ENCODE measurements at places on chromosomes 1 and 21. TPM values are rescaled to one million over a fixed set of nuclear protein-coding genes. Genes with fewer than 3 reads are reported as not detected.

CD34 gene
- 0.05 TPM for total RNA-seq

EPB41 gene
- 186 TPM for total RNA-seq

TPTE gene
- not detected for total RNA-seq

AADACL3 gene
- total RNA-seq = not detected

PPP1R15B gene
- total RNA-seq = 68.0 TPM

GRCh38 chr1:58524353-58524945, 22.1 kb downstream of the OMA1 start:
- DNase-seq = no peak

GRCh38 chr1:230818367-230818766, 50.0 kb downstream of the C1orf198 start:
- no peak for DNase-seq

GRCh38 chr1:67735806-67736627, 51.0 kb downstream of the GADD45A start:
- peak; percentile 58 for DNase-seq

- no peak for DNase-seq
These were observed 9.6 kb downstream of the CAMK2N1 start for GRCh38 chr1:20476265-20477038.

DNA sequence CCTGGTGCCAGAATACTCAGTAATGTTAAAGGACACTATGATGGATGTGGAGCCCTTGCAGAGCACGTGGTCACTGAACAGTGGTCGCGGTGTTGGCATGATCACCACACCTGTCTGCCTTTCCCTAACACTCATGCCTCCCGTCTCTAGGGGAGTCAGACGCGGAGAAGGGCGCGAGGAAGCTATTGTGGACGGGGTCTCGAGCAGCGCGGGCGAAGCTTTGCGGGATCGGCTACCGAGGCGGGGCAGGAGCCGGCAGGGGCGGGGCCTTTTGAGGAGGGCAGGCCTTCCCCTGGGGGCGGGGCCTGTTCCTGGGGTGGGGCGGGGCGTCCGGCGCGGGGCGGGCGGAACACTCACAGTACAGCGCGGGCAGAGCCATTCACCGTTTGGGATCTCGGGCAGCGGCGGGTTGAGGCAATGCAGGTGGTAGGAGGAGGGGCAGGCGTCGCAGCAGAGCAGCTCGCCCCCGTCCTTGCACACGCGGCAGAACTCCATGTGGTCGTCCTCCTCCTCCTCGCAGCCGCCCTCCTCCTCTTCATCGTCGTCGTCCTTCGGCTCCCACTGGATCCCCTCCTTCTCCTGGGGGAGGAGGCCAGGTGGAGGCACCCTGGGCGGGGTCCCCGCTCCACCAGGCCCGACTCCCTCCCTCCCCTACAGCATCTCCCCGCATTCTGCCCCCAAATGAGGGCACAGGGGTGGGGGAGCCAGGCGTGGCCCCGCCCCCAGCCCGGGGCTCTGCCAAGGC, 31.5 kb downstream of the CHD5 start:
- DNase-seq = peak; percentile 54

GRCh38 chr1:2645143-2645542, 12.3 kb upstream of the MMEL1 start:
- no peak for DNase-seq

DNA sequence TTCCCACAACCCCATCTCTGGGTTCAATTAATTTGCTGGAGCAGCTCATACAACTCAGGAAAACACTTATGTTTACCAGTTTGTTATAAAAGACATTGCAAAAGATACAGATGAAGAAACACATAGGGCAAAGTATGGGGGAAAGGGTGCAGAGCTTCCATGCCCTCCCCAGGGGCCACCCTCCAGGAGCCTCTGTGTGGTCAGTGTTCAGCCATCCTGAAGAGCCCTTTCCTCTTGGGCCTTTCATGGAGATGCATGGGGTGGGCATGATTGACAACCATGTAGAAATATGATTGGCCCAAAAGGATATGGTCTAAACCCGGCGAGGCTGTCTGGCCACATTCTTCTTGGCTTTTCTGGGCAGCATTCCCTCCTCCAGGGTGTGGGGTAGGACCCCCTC, 56.8 kb upstream of the PDE9A start:
- no peak for DNase-seq

DNA sequence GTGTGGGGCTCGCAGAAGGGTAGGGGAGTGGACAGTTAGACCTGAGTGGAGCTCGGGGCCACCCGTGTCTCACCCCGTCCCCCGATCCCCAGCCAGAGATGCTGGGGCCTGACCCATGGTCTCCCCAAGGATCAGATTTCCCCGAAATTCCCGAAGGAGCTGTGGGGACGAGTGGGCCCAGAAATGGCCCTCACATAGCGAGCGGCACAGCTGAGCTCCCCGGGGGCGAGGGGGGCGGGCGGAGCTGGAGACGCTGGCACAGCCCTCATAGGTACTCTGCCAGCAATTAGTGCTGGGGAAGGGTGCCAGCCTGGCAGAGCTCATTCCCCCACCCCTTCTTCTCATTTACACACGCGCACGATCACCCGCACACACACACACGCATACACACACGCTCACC, 9.2 kb downstream of the CASZ1 start:
- no peak for DNase-seq

- DNase-seq = no peak
These were observed 115.7 kb upstream of the CACYBP start for GRCh38 chr1:174884038-174884437.

DNA sequence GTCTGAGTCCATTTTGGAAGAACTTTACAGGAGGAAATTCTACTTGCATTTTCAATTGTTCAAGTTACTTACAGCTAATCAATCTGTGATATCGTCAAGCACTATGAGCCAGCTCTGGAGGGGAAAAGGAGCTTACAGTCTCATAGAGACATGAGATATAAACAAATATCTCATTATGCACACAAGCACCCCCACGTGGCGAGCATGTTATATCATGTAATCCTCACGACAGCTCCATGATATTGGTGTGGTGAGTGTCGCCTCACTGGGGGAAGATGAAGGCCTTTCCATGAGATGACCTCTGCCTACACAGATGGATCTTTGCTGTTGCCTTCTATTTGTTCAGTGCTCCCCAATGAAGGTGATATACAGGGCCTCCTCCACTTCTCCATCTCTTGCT, 34.6 kb downstream of the TNR start:
- peak; percentile 23 for DNase-seq

DNA sequence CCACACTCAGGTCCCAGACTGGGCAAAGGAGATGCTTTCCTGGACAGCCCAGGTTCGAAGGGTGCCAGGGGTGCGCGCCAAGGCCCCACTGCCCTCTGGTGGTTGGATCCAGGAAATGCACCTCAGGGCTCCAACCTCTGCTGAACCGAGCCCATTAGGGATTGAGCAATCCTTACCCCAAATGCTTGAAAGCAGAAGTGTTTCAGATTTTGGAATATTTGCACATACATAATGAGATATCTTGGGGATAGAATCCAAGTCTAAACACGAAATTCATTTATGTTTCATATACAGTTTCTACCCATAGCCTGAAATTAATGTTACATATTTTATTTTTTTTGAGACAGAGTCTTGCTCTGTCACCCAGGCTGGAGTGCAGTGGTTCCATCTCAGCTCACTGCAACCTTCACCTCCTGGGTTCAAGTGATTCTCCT, 57.4 kb downstream of the SLC9A1 start:
- peak; percentile 81 for DNase-seq

- no peak for DNase-seq
These were observed 245.9 kb downstream of the PRDM2 start for GRCh38 chr1:13945856-13946255.
